CD4-positive, alpha-beta T cell treated with Interleukin-15 for 1 hour (primary cell): ENCODE measurements at places on chromosomes 3 and 15.

DNA sequence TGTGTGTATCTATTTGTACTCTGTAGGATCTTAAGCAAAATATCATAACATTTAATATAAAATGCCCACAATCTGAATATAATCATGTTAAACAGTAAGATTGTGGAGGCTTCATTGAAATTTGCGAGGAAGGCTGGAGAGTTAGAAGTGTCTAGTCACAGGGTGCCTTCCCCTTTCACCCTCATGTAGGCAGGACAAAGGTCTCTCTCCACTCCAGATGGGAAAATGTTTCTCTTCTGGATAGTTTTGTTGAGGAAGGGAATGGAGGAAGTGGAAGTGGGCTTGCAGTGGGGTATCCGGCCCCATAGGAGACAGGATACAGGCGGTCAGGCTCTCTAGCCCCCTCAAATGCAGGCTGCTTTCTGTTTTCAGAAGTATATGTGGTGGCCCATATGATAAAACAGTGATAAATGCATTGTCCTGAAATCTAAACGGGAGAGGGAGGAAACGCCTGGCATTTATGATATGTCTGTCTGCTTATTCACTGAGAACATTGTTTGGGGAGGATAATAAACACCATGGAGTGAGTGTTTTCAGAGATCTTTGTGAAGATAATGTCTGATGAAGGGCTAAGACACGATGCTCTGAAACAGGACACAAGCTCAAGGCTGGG lies 13.3 kb upstream of the MYZAP start:
- no peak for DNase-seq

GRCh38 chr3:22585911-22586310 lies 617.2 kb upstream of the UBE2E2 start:
- no peak for DNase-seq

DNA sequence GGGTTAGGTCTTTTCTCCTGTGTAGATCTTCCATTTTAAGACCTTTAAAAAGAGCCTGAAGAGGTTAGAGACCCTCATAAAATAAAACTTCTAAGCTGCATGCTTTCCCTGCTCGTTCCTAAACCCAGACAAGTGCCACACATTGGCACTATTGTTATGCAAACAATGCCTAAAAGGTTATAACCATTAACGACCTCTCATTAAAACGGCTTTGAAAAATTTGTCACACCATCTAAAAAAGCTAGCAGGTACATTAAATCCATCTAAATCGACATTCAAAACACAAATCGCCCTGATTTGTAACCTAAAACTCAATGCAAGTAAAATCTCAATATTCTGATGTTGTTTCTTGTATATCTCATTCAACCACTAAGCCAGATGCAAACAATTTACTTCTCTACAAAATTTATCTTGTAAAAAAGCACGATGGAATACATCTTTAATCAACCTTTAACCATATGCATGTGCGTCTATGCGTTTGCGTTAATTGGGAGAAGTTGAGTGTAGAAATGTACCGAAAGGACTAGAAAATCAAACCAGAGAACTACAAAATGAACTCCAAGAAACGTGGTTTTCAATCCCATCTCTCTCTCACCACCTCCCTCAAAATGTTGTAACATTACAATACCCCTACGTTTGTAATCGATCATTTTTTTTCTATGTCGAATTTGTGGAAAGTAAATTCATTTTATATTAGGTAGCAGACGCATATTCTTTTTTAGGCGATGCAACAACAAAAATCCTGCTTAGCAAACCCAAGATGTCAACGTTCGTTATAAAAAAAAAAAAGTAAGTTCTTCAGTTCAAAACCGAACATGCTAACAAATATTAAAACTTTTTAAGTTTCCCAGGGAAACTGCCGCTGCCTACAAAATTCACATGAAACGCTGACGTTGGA lies 1.2 kb downstream of the ALDH1A2 start:
- no peak for DNase-seq

- DNase-seq, result peak; percentile 47
Measured at GRCh38 chr15:38254051-38254883, 1.6 kb downstream of the SPRED1 start.
